ENCODE measurements at places on chromosomes 2 and 18.

DNA sequence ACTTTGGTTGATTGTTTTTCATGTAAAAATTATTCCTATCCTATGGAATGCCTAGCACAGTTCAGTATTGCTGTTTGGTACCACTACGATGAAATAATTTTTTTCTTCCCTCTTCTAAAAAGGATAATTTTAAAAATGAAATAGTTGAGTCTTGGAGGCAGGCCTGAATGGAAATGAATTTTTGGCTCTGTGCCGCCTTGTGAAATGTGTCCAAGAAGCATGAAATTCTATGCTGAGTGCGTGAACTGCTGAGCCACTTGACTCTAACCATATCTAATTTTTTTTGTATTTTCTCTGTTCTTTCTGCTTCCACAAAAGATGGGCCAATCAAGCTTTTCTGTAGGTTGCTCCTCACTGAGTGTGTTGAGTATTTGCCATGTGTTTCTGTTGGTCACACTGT is 95.0 kb downstream of the PRPF40A start:
- DNase-seq, result no peak

- DNase-seq, result no peak
Measured at GRCh38 chr18:36075862-36076587, 8.7 kb upstream of the RPRD1A start.

DNA sequence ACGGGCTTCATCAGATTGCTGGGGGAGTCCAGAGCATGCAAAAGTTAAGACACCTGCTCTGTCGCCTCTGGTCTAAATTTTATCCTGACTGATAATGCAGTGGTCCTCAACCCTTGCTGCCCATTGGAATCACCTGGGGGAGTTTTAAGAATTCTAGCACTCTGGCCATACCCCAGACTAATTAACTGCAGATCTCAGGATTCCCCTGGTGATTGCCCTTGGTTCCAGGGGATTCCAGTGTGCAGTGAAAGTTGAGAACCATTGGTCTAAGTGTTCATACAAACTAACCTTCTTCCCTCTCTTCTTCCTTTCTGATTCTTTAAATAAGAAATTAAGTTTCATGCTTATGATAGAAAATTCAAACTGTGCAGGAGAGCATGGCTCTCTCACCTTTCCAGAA is 105.7 kb upstream of the MGAT5 start:
- DNase-seq, result no peak

DNA sequence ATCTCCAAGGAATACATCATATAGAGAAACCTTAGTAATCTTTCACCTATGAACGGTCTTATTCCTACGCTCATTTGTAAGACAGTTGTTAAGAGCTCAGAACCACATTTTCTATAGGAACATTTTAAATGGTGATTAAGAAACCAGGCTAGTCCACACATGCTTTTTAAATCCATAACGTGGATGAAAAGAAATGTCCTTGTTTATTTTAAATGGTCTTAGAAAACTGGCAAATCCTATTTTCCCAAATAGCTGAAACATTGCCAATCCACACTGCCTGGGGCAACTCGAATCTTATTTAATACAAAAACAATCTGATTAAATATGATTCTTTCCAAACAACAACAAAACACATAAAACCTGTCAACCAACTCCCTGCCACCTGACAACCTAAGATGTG is 23.7 kb downstream of the METTL8 start:
- DNase-seq, result no peak

Data from WERI-Rb-1 (cell line).